ENCODE measurements at places on chromosomes 5 and 9. TPM values are rescaled to one million over a fixed set of nuclear protein-coding genes. Genes with fewer than 3 reads are reported as not detected.

Gene LCN1
- total RNA-seq = not detected

- no peak for DNase-seq
- H3K27me3 ChIP-seq = no peaks in the 10 kb centered on the region
- no peak overlapping the region for H3K27ac ChIP-seq
- H3K4me3 ChIP-seq = peak overlapping the region; percentile 46
- no peaks in the 10 kb centered on the region for H3K36me3 ChIP-seq
These were observed 335 bp downstream of the GALNT12 start for GRCh38 chr9:98807814-98808195.

- no peak overlapping the region for H3K27ac ChIP-seq
- no peak overlapping the region for H3K4me3 ChIP-seq
- H3K27me3 ChIP-seq = no peaks in the 10 kb centered on the region
- DNase-seq = no peak
- H3K36me3 ChIP-seq = no peaks in the 10 kb centered on the region
- no peaks in the 10 kb centered on the region for H3K4me1 ChIP-seq
These were observed 40.7 kb upstream of the RAD23B start for GRCh38 chr9:107242073-107243030.

DNA sequence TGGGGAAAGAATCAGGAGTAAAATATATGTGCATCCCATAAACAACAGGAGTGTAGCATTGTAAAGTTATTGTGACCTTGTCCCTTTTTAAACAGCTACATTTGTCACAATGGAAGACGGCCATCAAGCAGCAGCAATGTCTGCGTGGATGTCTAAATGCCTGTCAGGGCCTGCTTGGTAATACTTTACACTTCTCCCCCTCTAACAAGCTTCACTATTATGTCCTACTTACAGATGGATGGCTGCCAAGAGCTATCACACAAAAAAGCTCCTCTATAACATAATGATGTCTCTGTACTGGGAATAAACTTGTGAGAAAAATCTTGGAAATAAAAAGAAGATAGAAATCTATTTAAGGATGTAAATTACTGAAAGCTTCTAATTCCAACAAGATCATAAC, 213.0 kb downstream of the FBXL17 start:
- no peak overlapping the region for H3K27ac ChIP-seq
- H3K27me3 ChIP-seq = no peaks in the 10 kb centered on the region
- H3K4me1 ChIP-seq = no peaks in the 10 kb centered on the region
- peak; percentile 26 for DNase-seq
- H3K36me3 ChIP-seq = no peaks in the 10 kb centered on the region

- no peak overlapping the region for H3K4me3 ChIP-seq
- peaks cover 5% of the 10 kb centered on the region for H3K4me1 ChIP-seq
- no peak for DNase-seq
- no peak overlapping the region for H3K27ac ChIP-seq
- no peaks in the 10 kb centered on the region for H3K27me3 ChIP-seq
- no peaks in the 10 kb centered on the region for H3K36me3 ChIP-seq
These were observed 102.1 kb upstream of the CEP78 start for GRCh38 chr9:78133751-78134150.

- H3K4me3 ChIP-seq = no peak overlapping the region
- no peak for DNase-seq
- no peaks in the 10 kb centered on the region for H3K4me1 ChIP-seq
- no peaks in the 10 kb centered on the region for H3K27me3 ChIP-seq
These were observed 260.1 kb upstream of the CDH18 start for GRCh38 chr5:20248118-20248517.

- DNase-seq = no peak
- no peaks in the 10 kb centered on the region for H3K4me1 ChIP-seq
- H3K4me3 ChIP-seq = no peak overlapping the region
- H3K36me3 ChIP-seq = no peaks in the 10 kb centered on the region
These were observed 78.7 kb downstream of the GCNT4 start for GRCh38 chr5:74973694-74974093.
